Stimulated activated naive CD4-positive, alpha-beta T cell treated with Interleukin-2 at 50 U/mL for 16 hours (primary cell): ENCODE measurements at places on chromosomes 16 and 17.
A peak's percentile ranks its signal among the peaks of the same experiment; 100 is the strongest.

DNA sequence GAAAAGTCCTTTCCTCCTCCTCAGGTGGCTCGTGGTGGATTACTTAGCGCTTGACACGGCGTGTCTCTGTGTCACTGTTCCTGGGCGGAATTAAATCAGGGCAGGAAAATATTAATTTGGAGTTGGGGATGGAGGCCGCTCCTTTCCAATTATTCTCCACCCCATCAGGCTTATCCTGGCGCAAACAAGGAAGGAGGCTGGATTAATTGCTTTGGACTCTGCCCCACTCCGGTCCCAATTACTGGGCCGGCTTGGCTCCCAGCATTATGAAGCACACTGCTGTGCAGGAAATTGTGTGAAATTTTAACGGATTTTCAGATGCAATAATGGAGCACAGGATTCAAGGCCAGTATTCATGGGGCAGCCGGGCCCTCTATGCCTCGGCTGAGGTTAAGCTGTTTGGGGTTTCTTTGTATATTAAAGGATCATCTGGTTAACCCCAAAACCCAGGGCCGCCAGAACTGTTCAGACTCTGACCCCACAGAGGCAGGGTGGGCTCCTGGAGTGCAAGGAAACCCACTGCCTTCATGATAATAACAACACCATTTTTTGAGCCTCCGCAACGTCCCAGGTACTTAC, 87.8 kb downstream of the MRM1 start:
- DNase-seq = no peak

DNA sequence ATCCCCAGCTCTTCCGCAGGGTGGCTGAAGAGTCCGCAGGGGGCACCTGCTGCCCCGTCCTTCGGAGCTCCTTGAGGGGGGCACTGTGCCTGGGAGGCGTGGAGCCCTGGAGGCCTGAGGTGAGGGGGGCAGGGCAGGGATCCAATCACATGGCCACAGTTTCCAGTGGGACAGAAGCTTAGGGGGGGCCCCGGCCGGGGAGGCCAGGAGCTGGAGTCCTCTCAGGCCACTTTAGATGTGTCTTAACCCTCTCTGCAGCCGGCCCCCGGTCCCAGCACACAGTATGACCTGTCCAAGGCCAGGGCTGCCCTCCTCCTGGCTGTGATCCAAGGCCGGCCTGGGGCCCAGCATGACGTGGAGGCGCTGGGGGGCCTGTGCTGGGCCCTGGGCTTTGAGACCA, 10.8 kb downstream of the ZNF213 start:
- no peak for DNase-seq

GRCh38 chr17:66713533-66714042, 121.3 kb upstream of the CACNG5 start:
- peak; percentile 29 for DNase-seq

GRCh38 chr16:404971-405486, 3.3 kb downstream of the DECR2 start:
- DNase-seq = no peak

DNA sequence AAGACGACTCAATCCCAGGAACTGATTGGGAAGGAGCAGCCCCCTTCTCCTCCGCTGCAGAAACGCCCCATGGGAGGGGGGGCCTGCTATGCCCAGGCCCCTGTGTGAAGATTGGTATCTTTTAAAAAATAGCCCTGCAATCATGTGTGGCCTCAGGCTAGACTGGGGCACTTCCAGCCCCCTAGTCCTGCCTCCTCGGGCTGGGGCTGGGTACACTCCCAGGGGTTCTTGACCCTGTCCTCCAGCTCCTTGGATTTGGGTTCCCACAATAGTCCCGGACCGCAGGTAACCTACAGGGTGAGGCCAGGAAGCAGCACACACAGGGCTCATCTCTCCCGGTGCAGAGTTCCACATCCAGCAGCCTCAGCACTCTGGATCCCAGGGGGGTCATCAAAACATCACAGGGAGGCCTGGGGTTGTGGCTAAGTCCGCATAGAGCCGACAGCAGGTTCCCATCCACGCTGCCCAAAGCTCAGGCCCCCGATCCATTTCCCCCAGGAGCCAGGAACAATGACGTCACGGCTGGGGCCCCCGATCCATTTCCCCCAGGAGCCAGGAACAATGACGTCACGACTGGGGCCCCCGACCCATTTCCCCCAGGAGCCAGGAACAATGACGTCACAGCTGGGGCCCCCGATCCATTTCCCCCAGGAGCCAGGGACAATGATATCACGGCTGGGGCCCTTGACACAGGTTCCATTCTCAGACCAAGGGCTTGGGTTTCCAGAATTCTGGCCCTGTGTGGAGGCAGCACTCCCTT, 202.4 kb downstream of the IRF8 start:
- DNase-seq = no peak

DNA sequence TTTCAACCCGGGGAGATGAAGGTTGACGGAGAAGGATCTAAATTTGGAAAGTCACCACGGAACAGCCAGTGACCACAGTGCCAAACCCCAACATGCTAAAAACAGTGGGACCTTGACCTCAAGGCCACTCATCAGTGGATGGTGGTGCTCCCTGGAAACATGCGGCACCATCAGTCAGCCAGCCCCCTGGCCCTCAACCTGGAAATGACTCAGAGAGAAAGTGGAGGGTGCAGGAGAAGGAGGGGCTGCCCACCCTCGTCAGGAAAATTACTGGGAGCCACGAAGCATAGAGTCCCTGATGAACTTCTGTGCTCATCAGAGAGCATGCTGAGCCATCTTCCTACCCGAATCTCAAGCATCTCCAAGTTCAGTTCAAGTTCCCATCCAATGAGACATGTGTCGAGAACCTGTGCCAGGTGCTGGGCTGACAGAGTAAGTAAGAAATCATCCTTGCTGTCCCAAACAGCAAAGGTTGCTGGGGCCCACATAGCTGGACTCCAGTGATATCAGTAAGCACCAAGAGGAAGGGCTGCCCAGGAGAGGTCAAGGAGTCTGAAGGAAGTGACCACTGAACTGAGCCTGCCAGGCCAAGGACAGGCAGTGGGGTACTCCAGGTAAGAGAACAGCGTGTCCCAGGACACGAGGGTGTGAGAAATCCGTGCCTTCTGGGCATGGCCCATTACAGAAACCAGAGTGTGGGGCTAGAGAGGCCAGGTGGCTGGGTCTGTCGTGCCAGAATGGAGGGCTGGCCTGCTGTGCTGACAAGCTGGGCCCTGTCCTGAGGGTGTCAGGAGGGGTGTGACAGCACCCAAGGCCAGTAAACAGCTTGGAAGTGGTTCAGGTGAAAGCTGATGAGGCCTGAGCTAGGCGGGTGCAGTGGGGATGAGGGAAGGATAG, 5.2 kb downstream of the PECAM1 start:
- no peak for DNase-seq

DNA sequence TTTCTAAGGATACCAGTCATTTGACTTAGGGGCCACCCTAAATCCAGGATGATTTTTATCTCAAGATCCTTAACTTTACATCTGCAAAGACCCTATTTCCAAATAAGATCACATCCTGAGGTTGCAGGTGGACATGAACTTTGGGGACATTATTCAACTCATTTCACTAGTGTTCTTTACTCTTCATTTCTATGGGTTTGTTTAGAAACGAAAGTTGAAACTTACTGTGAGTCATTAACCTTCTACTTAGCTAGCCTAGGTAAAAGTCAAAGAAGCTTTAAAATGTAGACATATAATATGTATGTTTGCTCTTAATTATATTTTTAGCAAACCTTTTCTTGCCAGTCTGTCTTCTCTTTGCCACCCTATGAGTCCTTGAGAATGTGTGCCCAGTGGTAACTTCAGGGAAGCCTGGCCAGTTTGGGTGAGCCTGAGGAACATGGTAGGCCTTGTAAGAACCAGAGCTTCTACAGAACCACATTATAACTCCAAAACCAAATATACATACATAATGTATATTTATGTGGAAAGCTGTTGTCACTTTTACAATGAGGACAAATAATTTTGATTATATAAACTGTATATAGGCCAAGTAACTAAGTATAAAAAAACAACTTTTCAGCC, 38.4 kb downstream of the BPTF start:
- DNase-seq = no peak

DNA sequence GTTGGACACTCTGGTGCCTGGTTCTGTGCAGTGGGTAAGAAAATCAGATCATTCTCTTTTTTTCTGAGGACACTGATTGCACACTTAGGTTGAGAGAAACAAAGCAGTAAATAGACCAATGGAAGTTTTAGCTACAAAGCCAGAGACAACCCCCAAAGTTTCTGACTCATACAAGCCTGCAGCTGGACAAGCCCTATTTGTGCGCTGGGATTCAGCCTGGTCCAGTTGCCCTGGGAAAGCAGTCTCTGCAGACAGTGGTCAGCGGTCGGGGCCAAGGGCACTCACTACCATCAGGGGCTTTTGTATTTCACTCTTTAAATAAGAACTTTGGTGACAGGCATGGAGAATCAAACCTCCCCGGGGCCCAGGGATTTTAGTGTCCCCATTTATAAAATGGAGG, 6.0 kb upstream of the RHBDL3 start:
- DNase-seq = no peak

DNA sequence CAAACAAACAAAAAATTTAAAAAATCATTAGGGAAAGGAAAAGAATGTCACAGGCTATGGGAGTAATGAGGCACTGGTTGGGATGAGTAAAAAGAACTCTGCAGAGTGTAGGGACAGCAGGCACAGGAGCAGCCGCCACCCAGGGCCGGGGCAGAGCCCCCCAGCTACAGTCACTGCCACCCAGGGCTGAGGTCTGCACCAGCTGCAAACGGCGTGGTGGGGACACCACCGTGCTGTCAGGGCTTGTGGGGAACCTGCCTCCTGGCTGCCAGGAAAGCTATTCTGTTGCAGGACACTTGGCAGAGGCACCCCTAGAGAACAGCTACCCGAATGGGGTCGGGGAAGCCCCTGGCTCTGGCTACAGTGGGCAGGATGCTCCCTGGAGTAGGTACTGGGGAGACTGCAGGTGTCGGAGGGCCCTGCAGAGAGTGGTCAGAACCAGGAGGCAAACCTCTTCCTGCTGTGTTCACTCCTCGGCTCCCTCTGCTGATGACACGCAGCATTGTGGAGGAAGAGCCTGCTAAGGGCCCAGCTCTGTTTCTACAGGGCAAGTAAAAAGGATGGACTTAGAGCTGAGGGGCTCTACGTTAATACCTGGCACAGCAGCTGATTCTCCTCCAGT, 32.3 kb upstream of the CAPN15 start:
- peak; percentile 3 for DNase-seq

DNA sequence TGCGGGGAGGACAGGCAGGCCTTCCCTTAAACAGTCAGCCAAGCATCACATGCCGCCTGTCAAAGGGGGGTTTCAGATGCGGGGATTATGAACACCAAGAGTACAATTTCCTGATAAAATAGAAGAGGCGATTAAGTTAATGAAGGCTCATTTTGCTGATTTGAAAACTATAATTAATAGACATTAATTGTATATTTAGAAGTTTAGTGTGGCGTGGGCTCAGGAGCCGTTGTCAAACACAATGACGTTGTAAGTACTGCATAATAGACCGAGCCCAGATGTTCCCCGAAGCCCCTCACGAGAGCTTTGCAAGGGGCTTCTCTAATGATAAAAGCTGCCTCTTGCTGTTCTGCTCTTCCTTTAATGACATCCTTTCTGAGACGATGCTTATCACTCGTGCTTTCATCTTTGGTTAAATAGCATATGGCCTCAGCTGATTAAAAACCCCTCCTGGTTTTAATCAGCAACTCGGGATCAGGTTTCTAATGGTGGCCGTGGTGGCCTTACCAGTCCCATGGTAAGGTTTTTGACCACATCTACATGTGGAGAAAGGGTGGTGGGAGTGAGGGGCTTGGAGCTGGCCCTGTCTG, 28.2 kb downstream of the SNX20 start:
- DNase-seq = no peak

- DNase-seq = no peak
Measured at GRCh38 chr16:55832425-55832772, 497 bp downstream of the CES1 start.

DNA sequence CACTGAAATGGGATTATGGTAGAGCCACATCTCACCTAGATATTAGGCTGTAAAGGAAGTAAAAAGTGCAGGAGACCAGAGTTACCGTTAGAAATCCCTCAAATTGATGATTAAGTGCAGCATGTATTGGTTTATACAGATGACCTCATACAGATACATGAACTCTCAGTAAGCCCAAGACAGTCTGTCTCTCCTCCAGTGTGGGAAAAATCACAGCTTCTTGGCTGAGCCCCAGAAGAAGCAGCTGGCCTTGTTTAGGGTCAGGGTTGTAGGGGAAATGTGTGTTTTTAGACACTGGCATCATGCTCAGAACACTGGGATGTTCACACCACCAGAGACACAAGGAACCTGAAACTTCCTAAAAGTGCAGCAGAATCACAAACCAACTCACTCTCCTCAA, 135.9 kb downstream of the KATNIP start:
- no peak for DNase-seq

DNA sequence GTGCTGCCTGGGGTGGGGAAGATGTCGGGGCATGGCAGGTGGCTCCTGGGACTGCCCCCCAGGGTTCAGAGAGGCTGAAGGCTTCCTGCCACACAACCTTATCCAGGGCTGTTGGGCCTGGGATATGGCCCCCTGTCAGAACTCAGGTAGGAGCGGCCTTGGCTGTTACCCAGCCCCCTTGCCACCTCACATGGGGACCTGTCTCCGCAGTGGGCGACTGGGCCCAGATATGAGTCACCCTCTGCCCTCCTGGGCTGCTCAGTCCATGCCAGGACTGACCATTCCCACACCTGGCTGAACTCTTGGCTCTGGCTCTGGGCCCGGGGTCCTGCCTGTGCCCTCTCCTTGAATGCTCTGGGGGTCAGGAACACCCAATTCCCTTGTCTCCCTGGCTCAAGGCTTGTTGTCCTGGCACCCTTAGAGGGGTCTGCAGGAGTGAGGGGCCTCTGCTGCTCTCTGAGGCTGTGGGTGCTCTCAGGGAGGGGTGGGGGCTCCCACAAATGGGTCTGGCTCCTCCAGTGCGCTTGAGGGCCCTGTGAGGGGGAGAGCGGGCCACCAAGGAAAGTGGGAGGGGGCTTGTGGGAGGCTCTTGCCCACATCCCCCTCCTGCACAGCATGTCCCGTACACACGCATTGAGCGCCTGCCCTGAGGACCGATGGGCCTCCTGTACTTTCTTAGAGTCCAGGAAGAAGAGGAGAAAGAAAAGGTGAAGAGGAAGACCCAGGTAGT, 36.0 kb downstream of the LGALS9 start:
- no peak for DNase-seq

- DNase-seq = no peak
Measured at GRCh38 chr16:17638134-17638533, 167.4 kb upstream of the XYLT1 start.

DNA sequence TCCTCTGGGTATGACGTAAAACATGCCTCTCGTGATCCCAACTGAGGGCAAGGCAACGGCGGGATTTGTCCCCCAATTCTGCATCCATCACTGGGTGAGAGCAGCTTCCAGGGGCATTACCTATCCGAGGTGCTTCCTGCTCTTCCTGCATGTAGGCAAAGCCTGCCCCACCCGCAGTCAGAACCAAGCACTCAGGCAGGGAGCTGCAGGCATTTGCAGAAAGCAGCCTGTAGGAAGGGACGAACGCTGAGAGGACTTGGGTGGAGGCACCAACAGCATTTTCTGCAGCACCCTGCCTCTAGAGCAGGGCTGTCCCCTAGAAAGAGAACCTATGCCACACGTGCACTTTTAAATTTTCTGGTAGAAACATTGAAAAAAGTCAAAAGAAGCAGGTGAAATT, 5.5 kb downstream of the BCO1 start:
- DNase-seq = no peak
